Placental epithelial cell (primary cell): ENCODE measurements at places on chromosomes 4 and X. TPM values are rescaled to one million over a fixed set of nuclear protein-coding genes. Genes with fewer than 3 reads are reported as not detected.

Gene TBC1D8B
- 7.9 and 8.8 TPM in 2 replicates for total RNA-seq

Gene PRSS48
- total RNA-seq = not detected in 2 replicates

Gene CENPE
- total RNA-seq = 3.5 and 4.2 TPM in 2 replicates

Gene IRS4
- under 0.01 TPM in 1 of 2 replicates, not detected in the other for total RNA-seq

Gene ITIH6
- not detected in 2 replicates for total RNA-seq

Gene SSX3
- not detected in 2 replicates for total RNA-seq

Gene NXF2B
- not detected in 2 replicates for total RNA-seq

Gene CDKL2
- total RNA-seq = 0.79 and 0.87 TPM in 2 replicates

Gene TMSB15A
- 1.6 and 6.0 TPM in 2 replicates for total RNA-seq

Gene SNX12
- total RNA-seq = 81.3 and 95.1 TPM in 2 replicates

Gene SLC39A8
- total RNA-seq = 30.2 and 43.1 TPM in 2 replicates

Gene ADGRG4
- total RNA-seq = under 0.01 TPM in 1 of 2 replicates, not detected in the other

Gene AMER1
- total RNA-seq = 2.4 TPM in 2 replicates

Gene PLS3
- 225 and 409 TPM in 2 replicates for total RNA-seq

Gene TMPRSS11D
- total RNA-seq = not detected in 2 replicates

Gene KLB
- 0.39 and 0.54 TPM in 2 replicates for total RNA-seq

Gene SPIN3
- total RNA-seq = 5.5 and 9.8 TPM in 2 replicates

Gene PAGE5
- not detected in 2 replicates for total RNA-seq

Gene CFAP47
- under 0.01 TPM in 2 replicates for total RNA-seq

Gene CTSO
- total RNA-seq = 5.9 and 10.6 TPM in 2 replicates

Gene ARHGAP4
- 2.9 and 5.9 TPM in 2 replicates for total RNA-seq

Gene GABRE
- 5.4 and 11.0 TPM in 2 replicates for total RNA-seq
